ENCODE measurements at places on chromosomes 13 and 19.

DNA sequence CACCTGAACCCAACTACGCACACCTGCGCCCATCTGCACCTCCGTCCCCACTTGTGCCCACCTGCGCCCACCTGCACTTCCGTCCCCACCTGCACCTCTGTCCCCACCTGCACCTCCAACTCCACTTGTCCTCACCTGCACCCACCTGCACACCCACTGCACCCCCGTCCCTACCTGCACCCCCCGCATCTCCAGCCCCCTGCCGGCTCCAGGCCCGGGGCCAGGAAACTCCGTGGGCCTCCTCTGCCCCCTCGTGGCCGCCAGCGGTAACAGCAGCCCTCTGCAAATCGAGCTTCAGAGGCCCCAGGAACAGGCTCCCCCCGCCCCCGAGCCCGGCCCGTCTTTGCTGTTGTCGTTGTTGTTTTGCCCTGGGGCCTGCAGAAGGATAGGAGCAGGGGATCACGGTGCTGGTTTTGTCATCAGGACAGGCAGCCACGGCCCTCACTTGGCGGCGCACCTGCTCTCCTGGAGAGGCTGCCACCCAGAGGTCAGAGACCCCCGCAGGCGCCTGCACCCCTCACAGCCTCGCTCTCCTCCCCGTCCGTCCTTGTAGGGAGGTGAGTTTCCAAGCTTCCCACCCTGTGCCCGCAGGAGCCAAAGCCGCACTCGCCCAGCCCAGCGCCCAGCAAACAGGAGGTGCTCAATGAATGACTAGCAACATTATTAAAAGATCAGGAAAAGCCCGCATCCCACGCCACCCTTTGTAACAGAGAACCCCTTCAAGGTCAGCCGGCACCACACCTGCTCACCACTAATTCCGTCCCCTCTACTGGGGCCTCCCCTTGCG, 65.4 kb downstream of the GNG7 start:
- no peak for DNase-seq

DNA sequence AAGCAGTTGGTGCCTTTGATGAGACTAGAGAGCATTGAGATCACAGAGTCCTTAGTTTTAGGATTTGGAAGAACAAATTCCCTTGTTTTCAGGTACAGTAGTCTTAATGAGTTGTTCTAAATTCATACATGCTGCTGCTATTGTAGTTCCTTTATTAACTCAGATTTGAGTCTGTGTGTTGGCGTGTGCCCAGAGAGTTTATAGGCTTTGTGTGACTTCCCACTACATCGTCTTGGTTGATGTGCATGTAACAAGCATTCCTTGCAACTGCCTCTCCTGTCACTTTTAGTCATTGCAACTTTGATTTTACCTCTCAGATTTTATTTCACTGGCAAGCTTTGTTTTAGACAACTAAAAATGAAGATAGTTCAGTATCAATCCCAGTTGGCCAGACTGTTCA, 135.5 kb downstream of the ZAR1L start:
- DNase-seq: no peak

GRCh38 chr19:24098359-24098758, 11.4 kb downstream of the ZNF254 start:
- DNase-seq: no peak

DNA sequence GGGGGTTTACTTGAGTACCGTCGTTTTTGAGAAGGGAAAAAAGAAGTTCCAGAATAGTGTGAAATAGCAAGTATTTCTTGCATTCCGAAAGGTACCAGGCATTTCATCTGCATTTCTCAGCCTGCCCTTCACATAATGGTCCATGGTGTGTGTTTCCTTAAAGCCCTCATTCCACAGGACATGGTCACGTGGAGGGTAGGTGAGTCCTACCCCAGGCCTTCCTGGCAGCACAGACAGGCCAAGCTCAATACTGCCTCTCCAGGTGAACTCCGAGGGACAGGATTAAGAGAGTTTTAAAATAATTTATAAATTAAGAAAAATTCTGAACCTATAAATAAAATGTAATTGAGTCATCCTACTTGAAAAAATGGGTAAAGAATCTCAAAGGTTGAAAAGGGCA, 64.7 kb downstream of the TNFRSF19 start:
- no peak for DNase-seq

DNA sequence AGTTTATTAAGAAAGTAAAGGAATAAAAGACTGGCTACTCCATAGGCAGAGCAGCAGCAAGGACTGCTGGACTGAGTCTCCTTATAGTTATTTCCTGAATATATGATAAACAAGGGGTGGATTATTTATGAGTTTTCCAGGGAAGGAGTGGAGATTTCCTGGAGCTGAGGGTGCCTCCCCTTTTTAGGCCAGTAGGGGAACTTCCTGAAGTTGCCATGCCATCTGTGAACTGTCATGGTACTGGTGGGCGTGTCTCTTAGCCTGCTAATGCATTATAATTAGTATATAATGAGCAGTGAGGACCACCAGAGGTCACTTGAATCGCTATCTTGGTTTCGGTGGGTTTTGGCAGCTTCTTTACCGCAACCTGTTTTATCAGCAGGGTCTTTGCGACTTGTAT, 13.5 kb downstream of the ZSCAN5A start:
- DNase-seq: no peak

DNA sequence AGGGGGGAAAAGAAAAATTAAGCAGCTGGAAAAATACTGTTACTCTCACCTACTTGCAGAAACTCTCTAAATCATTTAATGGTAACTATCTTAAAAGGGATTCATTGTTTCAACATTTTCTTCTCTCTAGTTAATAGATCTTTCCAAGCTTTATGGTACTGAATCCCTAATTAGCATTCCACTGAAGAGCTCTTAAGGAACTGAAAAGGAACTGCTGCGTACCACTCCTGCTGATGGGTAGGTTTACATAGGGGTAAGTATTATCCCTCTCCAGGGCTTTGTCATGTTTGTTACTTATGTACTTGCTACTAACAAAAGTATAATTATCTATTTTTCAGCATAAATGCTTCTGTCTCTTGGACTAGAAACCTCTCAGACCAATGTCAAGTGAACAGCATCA, 12.5 kb downstream of the TEX30 start:
- no peak for DNase-seq

DNA sequence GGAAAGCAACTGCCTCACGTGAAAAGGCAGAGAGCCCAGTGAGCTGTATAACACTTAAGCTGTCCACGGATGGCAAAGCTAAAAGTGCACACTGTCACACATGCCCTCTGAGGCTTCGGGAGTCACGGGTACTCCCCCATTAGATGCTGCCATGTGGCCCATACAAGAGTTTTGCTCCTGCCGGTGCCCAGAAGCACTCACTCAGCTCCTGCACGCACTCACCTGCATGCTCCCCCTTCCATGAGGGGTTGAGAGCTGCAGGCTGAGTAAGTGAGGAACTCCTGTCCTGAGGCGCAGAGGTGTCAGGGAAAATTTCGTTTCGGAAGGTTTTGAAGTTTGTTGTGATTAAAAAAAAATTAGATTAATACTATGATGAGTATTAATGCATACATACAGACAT, 939.2 kb upstream of the ATXN8OS start:
- DNase-seq: no peak

DNA sequence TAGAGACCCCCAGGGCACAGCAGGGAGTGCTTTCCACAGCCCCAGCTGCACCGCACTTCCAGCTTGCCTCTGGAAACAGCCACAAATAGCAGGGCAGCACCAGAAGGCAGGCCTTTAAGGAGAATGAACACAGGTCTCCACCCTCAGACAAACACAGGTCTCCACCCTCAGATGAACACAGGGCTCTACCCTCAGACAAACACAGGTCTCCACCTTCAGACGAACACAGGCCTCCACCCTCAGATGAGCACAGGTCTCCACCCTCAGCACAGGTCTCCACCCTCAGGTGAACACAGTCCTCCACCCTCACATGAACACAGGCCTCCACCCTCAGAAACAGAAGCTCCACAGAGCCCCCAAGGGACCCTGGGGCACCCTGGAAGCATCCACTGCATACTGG, 51.7 kb downstream of the C1QTNF9 start:
- no peak for DNase-seq

DNA sequence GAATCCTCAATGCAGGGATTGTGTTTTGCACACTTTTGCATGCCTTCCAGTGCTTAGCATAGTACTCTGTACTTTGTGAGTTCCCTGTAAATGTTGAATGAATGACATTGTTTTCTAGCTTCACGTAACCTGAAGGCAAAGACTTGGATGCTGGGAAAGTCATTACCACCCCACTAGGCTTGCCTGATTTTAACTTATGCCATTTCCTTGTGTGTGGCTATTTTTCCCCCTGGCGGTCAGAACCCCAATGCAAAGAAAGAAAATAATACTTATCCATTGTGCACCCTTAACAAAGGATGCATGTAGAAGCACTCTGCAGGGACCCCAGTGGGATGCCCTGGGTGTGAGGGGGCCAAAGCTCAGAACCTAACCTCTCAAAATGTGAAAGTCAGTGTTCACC, 1.2 kb upstream of the ENOX1 start:
- DNase-seq: no peak

GRCh38 chr13:83223546-83223945, 658.7 kb downstream of the SLITRK1 start:
- DNase-seq: no peak

DNA sequence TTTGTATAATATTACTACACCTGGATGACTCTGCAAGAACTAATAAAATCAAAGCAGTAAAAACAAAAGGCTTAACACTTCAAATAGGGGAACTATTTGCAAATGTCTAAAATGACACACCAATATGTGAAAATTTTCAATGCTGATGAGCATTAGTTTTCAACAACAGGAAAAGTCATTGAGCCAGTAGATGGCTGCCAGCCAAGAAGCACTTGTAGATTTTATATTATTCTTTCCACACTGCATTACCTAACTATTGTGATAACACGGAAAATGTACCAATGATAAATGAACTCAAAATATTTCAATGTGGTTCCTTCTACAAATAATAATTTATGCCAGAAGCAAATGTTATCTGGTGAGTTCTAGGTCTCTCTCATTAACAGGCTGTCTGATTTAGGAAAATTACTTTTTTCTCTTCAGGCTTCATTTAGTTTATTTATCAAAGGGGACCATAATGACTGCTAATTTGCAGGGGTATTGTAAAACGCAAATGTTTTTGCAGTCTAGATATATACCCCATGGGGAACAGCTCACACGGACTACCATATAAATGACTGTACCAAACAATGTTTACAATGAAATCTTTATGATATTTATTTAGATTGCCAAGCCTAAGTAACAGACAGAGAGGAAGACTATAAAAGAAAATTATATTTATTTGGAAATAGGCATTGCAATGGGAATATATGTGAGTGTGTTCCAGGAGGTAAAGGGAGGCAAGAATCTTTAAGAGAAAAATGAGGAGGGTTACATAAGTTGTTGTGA, 407.8 kb downstream of the LIG4 start:
- DNase-seq: no peak

Measured in AG04449 (cell line).